ENCODE measurements at places on chromosomes 7 and 10. TPM values are rescaled to one million over a fixed set of nuclear protein-coding genes. Genes with fewer than 3 reads are reported as not detected.

GRCh38 chr7:29610086-29610485 is 46.5 kb downstream of the PRR15 start:
- no peak for DNase-seq

Gene WEE2
- total RNA-seq: not detected

Gene LIPM
- total RNA-seq: not detected

Gene SLC12A9
- total RNA-seq: 14.1 TPM

GRCh38 chr10:118504467-118505205 is 90.8 kb downstream of the PRLHR start:
- peak; percentile 67 for DNase-seq

Gene MEPCE
- total RNA-seq: 79.5 TPM

Gene SH2B2
- total RNA-seq: 2.2 TPM

Gene WASHC2A
- total RNA-seq: 18.6 TPM

DNA sequence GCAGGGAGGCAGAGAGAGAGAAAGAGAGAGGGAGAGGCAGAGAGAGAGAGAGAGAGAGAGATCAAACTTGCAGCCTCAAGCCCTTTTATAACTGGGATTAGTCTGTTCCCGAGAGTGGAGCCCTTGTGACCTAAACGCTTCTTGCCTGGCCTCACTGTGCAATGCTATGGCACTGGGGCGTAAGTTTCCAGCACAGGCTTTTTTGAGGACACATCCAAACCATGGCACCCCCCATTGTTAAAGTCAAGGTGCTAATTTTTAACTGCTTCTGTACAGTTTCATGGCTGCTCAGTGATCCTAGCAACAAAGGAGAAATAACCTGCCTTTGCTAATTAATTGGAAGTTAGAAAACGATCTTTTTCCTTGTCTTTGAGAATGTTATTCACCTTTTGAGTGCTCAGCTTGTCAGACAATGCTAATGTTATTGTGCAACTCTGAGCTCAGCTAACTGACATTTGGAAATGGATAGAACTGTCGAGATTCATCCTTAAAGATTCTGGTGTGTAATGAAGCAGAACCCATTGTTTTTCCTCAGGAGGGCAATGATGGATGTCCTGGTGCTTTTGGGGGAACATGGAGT is 268.4 kb downstream of the GLRX3 start:
- DNase-seq: no peak

DNA sequence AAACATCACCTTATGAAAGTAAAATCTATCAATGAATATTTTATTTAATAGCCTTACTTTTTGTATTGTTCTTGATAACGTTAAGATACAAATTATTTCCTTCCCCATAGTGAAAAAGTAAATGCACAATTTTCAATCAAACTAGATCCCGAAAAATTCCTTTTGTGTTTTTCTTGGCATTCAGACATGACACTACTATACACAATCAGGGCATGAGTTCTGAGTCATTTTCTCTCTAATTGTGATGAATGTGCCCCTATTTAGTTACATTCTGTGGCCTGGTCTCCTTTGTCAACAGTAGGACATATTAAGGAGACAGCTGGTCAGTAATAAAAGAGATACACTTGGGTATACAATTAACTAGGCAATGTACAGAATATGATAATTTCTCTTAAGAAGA is 19.8 kb downstream of the COL1A2 start:
- peak; percentile 45 for DNase-seq
